ENCODE measurements at places on chromosomes 3 and 15.
A peak's percentile ranks its signal among the peaks of the same experiment; 100 is the strongest.

DNA sequence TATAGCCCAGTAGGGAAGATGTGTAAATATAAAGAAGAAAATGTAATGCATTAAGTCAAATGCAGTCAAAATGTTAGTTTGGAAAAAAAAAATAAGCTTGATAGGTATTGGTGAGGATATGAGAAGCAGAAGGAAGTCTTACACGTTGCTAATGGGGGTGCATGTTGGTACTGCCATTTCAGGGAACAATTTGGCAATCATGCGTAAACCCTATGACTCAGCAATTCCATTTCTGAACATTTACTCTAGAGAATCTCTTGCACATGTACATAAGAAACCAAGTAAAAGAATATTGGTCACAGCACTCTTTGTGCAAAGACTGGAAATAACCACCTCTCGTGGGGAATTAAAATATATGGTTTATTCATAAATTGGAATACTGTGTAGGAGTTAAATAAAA is 35.5 kb upstream of the TIMP4 start:
- DNase-seq: no peak

- DNase-seq: no peak
Observed at GRCh38 chr3:162945626-162946025, 1449.0 kb downstream of the OTOL1 start.

- DNase-seq: no peak
Observed at GRCh38 chr3:58223855-58224254, 13.1 kb upstream of the DNASE1L3 start.

DNA sequence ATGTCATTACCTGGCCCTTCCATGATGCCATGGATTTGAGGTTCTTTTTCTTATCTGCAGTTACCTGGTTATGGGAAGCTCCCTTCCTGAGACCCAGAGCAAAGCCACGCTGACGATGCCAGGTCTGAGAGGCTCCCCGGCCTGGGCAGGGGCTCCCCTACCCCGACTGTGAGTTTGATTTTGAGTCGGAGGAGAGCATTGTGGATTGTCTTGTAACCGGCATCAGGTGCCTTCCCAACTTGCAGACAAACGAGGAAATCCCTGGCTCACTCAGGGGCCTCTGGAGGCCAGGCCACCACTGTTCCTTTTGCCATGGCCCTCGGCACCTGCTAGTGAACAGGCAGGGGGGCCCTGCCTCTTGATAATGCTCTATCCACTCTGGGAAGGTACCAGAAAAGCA is 151.4 kb downstream of the ATP10A start:
- DNase-seq: no peak

DNA sequence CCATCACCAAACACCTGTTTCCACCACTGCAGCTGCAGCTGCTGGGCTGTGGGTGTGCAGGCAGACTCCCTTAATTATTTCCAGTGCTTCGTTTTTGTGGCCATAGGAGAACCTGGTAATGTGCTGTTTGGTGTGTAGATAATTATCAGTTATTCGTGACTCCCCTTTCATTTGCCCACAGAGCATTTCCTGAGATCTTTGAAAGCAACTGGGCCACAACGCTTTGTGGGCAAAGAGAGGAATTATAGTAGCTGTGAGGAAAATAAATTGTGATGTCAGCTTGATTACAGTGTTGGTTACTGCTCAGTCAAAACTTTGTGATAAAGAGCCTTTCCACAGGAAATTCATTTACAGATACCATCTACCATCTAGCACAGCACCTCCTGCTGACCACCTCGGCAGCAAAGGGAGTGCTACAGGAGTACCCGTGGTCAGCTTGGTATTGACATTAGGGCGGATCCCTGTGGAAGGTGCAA is 193.3 kb upstream of the SLCO3A1 start:
- no peak for DNase-seq

GRCh38 chr3:54257125-54257720 is 134.9 kb downstream of the CACNA2D3 start:
- DNase-seq: no peak

DNA sequence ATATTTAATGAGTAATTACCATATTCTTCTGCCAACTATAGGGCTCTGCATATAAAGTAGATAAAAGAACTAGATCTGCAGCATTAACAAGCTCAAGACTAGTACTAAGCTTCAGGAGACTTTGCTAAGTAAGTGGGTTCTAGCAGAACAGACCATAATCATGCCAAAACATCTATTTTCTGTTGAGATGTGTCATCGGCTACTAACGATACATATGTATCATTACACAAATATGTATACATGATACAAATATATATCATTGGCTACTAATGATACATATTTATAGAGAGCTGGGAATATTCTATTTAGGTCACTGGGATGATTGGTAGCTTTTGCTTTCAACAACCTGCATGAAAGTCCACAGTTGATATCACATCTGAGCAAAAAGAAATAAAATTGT is 185.8 kb upstream of the DCBLD2 start:
- DNase-seq: no peak

- DNase-seq: no peak
Observed at GRCh38 chr3:72254483-72254882, 469.5 kb upstream of the PROK2 start.

DNA sequence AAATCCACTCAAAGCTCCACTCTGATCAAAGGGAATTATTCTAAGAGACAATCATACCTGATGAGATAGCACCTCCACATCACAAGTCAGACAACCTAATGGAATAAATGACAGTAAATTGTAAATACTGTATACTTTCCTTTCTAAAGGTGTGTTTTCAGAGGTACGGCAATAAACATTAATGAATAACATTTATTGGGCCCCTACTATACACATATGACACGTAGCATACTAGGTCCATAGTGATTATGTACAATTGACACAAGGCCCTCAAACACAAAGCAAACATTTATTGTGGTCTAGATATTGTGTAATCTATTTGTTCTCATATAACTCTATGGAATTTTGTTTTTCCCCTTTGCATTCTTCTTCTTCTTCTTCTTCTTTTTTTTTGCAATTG is 429.8 kb downstream of the FOXP1 start:
- no peak for DNase-seq

- no peak for DNase-seq
Observed at GRCh38 chr3:46655271-46655670, 38.2 kb downstream of the ALS2CL start.

- no peak for DNase-seq
Observed at GRCh38 chr15:31211353-31211752, 109.8 kb upstream of the TRPM1 start.

- no peak for DNase-seq
Observed at GRCh38 chr3:197064771-197065170, 35.2 kb upstream of the MELTF start.

DNA sequence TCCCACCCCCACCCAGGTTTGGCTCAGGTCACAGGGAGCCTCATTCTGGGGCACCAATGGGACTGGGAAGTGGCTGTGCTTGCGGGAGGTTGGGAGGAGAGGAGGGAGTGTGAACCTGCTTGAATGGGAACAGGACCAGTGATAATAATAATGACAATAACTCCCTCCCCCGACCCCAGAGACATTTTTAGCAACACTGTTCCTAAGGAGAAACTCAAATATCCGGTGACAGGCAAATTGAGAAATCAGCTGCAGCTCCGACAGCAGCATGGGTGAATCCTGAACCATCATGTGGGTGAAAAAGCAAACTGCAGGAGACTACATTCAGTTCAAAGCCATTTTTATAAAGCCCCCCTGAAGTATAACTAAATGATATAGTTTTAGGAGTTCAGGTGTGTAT is 11.6 kb upstream of the RPL29 start:
- DNase-seq: no peak

DNA sequence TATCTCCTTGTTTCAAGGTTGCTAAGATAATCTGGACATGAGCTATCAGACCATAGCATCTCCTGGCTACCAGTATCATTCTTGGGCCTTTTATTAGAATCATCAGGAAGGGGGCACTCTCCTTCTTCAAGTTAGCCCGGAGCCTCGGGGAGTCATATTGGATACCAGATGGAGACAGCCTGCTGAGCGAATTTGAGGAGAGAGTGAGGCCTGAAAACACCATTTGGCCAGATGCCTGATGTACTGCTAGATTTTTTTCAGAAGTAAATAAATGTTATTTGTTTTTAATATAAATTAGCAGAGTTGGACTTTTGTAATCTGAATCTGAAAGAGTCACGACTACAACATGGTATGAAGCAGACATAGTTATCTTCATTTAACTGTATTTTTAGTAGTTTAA is 848.6 kb downstream of the IGSF11 start:
- DNase-seq: no peak

GRCh38 chr3:60423556-60423955 is 827.7 kb downstream of the FHIT start:
- DNase-seq: no peak

DNA sequence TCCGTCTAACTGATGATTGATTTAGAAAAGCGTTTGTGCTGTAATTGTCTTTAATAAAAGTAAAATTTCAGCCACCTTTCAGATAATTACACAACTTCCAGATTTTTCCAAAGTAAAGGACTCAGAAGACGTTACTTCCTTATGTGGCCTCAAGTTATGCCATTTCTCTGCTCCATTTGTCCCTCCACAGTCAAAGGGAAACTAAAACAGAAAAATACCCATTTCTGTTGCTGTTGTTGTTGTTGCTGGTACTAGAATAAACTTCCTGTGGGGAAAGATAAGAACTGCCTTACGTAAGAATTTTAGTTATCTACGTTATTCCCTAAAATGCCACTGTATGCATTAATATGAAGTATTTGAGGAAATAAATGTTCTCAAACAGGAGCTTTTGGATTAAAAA is 153.9 kb downstream of the P3H2 start:
- no peak for DNase-seq

- DNase-seq: no peak
Observed at GRCh38 chr15:72534523-72534922, 60.4 kb downstream of the ARIH1 start.

GRCh38 chr3:7543294-7543880 is 682.5 kb downstream of the GRM7 start:
- DNase-seq: peak; percentile 18

DNA sequence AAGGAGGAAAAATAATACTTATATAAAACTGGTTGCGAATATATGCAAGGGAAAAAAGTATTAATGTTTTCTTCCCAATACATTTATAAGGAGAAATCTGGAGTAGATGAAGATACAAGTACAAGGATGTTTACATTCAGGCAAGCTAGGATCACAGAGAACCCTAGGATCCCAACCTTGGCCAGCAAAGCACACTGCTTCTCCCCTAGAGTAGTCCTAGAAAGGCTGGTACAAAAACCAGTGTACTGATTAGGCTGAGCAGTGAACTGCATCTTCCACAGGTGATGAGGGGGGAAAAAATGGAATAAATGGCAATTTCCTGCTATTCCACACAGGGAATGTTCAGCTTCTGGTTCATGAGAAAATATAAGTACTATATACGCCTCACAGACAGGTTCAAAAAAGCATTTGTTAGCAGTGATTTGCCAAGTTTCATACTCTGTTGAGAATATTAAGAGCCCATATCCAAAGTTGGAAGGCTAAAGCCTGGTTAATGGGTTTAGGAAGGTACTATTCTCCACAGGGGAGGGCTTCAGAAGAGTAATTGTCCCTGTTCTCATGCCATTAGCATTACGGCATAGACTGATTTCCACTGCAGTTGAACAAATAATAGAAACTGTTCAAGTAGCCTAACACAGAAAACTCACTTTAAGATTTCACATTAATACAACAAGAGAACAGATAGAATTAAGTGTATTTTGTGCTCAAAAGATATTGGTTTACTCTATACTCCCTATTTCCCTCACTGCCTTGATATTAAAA is 10.4 kb upstream of the NMB start:
- DNase-seq: no peak
